ENCODE measurements at places on chromosomes 1 and 21.
A peak's percentile ranks its signal among the peaks of the same experiment; 100 is the strongest.

DNA sequence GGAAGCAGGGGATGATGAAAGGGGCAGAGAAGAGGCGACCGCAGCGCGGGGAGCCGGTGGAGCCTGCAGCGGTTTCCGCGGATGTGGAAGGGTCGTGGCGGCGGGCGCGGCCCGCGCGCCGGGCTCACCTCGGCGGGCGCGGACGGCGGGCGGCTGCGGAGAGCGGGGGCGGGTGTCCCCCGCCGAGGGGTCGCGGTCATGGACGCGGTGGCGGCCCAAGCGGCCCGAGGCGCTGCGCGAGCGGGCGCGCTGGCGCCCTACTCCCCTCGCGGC is 572 bp downstream of the LPGAT1 start:
- peak; percentile 3 for DNase-seq

DNA sequence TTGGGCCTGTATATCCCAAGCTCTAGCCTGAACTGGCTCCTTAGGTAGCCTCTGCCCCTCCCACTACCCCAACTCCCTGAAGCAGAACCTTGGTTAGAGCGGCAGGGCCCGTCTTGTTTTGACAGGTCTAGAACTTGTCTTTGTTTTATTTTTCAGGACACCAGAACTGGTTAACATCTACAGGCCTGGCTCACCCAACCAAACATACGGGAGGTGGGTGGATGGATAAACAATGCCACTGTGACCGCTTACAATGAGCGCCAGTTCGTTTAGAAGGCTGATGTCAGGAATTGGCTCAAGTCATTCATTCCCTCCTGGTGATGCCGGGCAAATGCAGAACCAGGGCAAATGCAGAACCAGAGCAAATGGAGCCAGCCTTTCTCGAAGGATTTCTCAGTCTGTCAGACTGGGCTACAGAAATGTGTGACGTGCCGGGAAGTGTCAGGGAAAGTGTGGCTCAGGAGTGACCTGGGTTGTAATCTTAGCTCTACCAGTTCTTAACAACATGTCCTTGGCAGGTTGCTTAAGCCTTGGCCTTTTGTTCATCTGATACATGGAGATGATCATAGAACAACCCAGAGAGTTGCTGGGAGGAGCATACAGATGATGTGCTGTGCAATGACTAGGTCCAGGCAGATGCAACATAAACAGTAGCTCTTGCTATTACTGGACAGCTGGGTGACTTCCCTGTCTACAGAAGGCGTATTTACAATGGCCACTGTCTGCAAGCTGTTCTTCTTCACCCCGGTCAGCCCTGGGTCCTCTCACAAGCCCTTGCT is 30.5 kb upstream of the BTG2 start:
- no peak for DNase-seq

DNA sequence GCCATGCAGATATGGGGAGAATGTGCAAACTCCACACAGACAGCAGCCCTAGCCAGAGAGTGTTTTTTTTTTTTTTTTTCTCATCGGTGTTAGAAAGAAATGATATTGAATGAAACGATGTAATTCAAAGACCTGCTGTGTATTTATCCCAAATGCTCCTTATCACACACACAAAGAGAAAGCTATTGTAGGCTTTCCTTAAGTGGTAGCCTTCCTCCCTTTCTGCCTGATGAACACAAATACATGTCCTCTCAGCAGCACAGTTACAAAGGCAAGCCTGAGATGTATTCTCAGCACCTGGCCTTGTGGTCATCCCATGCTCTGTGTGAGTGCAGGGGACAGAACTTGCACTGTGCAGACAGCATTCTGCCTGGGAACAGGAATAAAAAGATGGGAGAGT is 93.8 kb downstream of the PLPPR5 start:
- no peak for DNase-seq

DNA sequence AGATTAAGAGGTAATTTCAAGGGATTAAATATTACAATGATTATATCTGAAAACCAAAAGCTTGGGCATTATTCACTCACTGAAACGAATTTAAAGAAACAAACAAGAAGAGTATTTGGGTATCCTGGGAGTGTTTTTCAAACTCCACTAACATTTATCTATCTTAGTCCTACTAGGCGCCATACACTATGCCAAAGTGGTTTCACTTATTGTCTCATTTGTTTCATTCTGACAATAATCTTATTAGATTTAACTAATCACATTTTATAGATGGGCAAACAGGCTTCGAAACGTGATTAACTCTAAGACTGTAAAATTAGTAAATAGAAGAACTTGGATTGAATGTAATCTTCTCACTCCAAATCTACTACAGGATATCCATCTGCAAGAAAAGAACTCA is 25.4 kb downstream of the ASH1L start:
- DNase-seq: no peak

DNA sequence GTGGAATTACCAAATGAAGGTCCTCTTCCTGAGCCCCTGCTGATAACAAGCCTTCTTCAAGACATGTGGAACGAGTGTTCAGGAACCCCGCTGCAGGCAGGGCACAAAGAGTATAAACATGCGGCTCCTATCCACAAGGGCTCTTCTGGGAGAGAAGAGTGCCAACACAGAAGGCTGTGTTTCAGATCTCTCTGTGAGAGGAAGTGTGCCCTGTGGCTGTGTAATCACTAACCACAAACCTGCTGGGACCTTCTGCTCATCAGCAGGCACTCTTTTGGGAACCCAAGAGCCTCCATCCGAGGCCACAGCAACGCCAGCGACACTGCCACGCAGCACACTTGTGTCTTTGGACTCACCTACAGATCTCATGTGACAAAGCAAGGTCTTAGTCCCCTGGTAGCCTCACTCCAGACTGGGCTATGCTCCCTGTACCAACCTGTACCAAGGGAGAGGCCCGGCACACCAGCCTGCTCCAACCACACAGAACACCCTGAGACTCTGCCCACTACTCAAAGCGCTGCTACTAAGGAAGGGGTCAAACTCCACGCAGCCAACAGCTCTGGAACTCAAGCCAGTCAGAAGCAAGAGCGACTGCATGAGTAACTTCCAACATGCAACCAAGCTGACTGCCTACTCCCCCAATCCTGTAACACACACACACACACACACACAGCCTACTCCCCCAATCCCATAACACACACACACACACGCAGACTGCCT is 7.8 kb downstream of the PTTG1IP start:
- DNase-seq: peak; percentile 21

DNA sequence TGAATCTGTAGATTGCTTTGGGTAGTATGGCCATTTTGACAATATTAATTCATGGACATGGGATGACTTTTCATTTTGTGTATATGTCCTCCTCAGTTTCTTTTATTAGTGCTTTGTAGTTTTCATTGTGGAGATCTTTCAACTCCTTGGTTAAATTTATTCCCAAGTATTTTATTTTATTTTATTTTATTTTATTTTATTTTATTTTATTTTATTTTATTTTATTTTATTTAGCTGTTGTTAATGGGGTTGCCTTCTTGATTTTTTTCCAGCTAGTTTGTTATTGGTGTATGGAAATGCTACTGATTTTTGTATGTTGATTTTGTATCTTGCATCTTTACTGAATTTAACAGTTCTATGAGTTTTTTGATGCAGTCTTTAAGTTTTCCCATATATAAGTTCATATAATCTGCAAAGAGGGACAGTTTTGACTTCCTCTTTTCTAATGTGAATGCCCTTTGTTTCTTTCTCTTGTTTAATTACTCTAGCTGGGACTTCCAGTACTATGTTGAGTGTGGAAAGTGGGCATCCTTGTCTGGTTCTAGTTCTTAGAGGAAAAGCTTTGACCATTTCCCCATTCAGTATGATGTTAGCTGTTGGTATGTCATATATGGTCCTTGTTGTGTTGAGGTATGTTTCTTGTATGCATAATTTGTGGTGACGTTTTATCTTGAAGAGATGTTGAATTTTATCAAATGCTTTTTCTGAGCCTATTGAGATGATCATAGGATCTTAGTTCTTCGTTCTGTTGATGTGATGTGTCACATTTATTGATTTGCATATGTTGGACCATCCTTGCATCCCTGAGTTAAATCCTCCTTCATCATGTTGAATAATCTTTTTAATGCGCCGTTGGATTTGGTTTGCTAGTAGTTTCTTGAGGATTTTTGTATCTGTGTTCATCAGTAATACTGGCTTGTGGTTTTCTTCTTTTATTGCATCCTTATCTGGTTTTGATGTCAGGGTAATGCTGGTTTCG is 14.3 kb downstream of the CEPT1 start:
- no peak for DNase-seq

DNA sequence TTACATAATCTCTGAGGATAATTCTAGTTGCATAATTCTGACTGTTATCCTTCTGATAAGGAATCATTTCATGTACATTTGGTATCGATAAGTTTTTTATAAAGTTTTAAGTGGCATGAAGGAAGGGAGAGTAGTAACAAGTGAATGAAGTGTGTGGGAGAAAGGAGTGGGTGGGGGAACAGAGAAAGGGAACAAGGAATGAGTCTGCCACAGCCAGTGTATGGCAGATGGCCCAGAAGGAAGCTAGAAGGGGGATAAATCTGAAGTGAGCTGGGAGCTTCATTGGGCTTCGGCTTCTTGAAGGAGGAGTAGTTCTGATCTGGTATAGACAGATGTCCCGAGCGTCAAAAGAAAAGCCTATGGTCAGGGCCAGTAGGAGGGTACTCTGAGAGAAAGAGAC is 18.6 kb downstream of the ZBTB40 start:
- DNase-seq: no peak

Measured in activated CD4-positive, alpha-beta T cell treated with anti-CD3 and anti-CD28 coated beads for 4 hours (primary cell).